ENCODE measurements at places on chromosomes 3 and 15.

DNA sequence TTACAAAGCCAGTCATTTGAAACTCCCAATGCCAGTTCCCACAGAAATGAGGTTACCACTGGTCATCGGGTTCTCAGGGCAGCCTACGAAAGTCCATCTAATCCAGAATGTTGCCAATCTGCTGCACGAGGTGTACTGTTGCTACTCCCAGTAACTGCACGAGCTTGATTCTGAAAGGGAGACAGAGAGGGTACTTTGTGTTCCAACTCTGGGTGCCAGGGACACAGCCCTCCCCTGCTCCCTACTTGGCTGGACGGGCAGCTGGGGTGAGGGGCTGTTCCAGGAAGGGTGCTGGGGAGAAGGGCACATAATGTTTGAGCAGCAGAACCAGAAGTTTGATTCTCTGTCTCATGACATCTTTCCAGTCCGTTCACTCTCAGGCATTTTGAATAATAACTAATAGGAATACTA lies 27.1 kb upstream of the OSBPL11 start:
- DNase-seq, result no peak

GRCh38 chr15:42285034-42285433 lies 11.8 kb upstream of the TMEM87A start:
- DNase-seq, result no peak

DNA sequence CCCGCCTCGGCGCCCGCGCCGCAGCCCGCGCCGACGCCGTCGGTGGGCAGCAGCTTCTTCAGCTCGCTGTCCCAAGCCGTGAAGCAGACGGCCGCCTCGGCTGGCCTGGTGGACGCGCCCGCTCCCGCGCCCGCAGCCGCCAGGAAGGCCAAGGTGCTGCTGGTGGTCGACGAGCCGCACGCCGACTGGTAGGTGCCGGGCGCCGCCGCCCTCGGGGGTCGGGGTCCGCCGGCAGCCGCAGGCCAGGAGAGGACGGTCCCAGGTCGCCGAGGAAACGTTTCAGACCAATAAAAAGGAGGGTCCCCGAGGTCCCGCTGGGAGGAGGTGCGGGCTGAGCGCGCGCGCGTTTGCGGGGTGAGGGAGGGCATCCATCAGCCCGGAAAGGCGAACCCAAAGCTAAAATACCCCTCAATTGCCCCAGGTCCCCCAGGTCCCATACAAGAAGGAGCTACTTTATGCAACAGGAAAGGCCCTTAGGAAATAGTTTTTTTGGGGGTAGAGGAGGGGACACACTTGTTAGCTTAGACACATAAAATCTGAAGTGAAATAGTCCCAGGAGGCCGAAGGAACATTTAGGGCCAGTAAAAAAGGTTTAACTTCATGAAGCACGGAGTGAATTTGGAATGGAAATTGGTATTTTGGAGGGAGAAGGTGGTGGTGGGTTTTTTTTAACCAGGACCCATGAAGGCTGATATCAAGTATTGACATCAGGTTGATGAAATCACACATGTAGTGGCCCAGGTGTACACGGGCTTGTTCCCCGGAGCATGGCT lies 739 bp downstream of the SYN2 start:
- DNase-seq, result no peak

GRCh38 chr3:187264021-187264420 lies 27.5 kb downstream of the MASP1 start:
- DNase-seq, result peak; percentile 85

DNA sequence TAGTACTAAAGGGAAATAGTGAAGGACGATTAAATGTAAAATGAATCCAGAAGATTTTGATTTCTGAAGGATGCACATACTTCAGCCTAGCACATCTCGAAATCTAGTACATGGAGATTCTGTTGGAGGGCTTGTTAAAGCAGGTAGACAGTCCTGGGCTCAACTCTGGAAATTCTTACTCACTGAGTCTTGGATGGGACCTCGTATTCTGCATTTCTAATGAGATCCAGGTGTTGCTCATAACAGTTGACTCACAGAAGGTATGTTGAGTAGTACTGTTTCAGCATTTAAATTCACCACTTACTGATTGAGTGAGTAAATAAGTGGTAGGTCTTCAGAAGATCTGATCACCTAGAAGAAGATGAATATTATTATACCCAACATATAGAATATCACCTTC lies 623.4 kb upstream of the SGO1 start:
- DNase-seq, result no peak

- DNase-seq, result no peak
Measured at GRCh38 chr15:35279811-35280210, 194.7 kb upstream of the NANOGP8 start.

DNA sequence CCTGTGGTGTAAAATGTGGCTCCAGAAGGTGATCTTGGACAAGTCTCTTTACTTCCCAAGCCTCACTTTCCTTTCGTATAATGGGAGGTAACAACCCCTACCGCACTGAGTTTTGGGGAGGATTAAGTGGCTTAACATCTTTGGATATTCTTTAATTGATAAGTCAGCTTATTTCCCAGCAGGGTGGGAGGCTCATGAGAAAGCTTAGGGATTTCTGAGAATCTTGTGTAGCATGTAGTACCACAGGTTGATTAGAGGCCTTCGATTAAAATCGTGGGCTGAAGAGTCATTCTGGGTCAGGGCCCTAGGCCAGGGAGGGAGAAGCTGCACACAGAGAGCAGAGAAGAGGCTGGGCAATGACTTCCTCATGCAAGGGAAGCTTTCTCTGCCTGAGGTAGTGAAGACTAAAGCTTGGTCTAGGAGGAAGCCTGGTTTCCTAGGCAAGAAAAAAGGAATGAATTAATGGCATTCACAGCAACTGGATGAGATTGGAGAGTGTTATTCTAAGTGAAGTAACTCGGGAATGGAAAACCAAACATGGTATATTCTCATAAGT lies 1.5 kb upstream of the NMNAT3 start:
- no peak for DNase-seq

DNA sequence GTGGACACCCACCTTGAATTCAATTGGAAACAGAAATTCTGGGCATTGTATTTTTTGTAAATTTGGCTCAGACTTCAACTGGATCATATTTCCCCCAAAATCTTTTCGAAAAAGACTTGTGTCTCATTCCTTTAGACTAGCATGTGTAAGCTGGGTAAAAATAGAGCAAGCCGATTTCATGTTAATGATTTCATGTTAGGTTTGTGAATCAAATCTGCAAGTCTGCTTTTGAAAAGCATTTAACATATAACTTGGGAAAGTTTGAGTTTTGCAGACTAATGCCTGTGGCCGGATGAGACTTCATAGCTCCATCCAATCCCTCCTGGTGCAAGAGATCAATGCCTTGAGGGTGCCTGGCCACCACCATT lies 64.5 kb downstream of the FLNB start:
- DNase-seq, result no peak

DNA sequence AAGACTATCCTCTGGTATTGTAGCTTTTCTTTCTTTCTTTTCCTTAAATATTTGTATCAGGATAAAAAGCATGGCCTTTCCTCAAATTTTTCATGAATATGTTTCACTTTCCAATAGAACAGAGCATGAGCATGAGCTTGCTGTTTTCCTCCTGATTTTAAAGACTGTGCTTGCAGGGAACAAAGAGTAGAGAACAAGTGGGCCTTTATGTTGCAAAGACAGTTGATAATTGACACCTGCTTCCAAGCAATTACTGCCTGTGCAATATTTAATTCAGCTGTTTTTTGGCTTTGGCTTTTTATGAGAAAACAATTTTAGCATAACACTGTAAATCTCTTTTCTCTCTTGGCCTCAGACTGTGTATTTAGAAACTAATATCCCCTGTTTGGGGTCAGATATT lies 263.6 kb upstream of the AZI2 start:
- no peak for DNase-seq

GRCh38 chr15:57165992-57166391 lies 210.3 kb upstream of the CGNL1 start:
- peak; percentile 38 for DNase-seq

DNA sequence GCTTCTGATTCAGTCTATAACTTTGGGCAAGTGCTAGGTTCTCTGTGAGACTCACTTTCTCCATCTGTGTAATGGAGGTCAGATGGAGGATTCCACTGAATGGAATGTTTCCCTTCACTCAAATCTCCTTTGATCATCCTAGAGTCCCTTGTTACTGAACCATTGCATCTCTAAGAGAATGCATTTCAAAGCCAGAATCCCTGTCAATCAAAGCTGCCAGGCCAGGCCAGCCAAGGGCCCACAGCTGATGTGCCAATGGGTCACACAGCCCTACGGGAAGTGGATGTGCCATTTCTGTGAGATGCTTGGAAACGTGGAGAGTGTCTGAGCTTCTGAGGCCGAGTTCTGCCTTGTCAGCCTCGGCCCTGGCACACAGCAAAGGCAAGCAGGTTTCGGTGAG lies 32.4 kb downstream of the SCN5A start:
- no peak for DNase-seq

DNA sequence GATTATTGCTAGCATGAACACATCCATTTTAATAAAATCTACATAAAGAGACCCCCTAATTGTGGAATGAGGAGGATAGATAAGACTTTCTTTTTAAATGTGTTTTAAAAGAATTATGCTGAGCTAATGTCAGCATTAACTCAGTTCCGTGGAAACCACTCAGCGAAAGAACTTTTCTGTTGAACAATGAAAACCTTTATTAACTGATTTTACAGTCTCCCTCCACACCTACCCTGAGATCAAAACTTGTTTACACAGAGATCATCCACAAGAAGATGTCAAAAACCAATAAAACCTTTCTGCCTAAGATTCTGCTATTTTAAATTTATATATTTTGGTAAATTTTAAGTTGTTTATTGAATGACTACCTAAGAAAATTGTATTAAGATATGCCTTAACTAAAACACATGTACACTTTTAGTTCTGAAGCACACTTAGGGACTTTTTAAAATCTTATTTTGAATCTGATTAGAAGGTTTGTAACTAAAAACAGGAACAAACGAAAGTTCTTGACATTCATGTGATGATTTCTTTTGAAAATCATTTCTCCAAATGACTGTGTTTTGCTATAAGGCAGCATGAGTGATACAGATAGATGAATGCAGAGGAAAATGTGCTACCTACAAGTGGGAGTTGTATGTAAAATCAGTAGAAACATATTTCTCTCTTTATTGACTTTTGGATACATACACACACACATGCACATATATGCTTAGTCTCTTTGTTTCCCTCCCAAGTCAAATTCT lies 369.0 kb downstream of the UNC13C start:
- DNase-seq, result no peak

DNA sequence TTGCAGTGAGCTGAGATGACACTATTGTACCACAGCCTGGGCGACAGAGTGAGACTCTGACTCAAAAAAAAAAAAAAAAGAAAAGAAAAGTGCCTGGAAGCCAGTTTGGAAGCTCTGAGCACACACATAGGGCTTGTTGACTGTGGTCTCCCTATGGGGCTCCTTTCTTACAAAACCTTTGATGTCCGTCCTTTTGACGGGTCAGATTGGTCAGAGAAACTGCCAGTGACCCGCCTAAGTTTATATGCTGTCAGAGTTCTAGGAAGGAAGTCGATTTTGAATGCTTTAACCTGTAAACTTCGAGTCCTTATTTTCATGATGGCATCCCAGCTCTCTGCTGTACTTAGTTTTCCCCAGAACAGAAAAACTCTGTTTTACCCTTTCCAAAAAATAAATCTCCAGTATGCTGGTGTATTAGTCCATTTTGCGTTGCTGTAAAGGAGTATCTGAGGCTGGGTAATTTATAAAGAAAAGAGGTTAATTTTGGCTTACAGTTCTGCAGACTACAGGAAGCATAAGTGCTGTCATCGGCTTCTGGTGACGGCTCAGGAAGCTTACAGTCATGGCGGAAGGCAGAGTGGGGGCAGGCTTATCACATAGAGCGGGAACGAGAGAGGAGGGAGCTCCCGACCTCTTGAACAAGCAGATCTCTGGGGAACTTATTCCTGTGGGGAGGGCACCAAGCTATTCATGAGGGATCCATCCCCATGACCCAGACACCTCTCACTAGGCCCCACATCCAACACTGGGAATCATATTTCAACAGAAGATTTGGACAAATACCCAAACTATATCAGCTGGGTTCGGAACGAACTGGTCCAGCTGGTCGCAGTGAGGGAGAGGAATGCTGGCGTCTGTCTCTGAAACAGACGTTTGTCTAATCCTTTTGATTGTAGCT lies 72.3 kb downstream of the LMLN start:
- no peak for DNase-seq

GRCh38 chr3:172987273-172987672 lies 153.8 kb downstream of the SPATA16 start:
- peak; percentile 5 for DNase-seq

- peak; percentile 37 for DNase-seq
Measured at GRCh38 chr15:77224352-77224751, 153.4 kb upstream of the TSPAN3 start.

DNA sequence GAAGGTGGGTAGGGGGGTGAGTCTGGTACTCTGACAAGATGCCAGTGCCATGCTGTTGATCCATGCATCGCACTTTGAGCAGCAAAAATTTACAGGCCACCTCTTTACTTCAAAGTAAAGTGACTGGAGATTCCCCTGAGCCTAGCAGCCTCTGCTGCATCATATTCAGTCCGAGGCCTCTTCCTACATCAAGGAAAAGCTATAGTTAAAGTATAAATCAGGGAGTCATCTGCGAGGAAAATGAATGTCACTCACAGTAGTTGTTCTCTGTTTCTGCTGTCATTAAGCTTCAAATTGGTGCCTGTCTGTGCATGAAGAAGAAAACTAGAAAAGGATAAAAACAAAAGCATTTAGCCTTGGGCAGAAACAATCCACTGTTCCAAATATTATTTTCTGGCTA lies 706.2 kb downstream of the TBL1XR1 start:
- no peak for DNase-seq

GRCh38 chr15:57133127-57133968 lies 214.9 kb downstream of the TCF12 start:
- DNase-seq, result no peak

GRCh38 chr3:10251006-10251405 lies 2.7 kb downstream of the TATDN2 start:
- no peak for DNase-seq

GRCh38 chr3:34533451-34533850 lies 735.0 kb downstream of the PDCD6IP start:
- no peak for DNase-seq

GRCh38 chr3:177157492-177157891 lies 39.8 kb downstream of the TBL1XR1 start:
- no peak for DNase-seq

DNA sequence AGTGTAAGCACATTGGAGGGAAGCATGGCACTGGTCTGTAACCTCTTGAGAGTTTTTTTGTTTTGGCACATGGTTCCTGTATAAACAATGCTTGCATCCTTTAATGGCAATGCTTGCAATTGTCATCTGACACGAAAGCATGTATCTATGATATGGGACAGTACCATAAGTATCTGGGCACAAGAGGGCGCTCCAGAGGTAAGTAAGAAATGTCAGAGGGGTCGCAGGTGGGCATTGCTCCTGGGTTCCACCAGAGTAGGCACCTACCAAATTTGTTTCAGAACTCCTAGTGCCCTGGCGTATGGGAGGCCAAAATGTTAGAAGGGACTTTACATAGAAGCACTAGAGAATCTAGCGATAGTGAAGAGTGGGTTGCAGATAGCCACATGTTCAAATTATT lies 58.7 kb upstream of the BCHE start:
- no peak for DNase-seq

DNA sequence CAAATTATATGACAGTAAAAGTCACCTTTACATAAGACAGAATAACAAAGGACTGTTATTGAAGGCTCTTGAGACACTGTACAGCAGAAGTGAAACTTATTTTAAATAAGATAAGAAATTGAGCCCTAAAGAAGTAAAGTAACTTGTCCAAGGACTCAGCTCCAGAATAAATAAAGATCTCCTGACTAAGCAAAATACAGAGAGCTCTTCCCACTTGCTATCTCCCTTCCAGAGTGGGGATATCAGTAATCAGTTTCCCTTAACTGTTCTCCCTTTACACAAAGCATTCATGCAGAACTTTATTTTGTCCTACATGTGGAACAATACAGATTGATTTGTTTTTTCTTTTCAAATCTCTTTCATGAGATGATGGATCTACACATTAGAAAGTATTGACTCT lies 129.5 kb upstream of the BHLHE40 start:
- no peak for DNase-seq

Measured in choroid plexus epithelial cell (primary cell).